Ureter (tissue), 1 donor: ENCODE measurements at places on chromosomes 2 and 18. TPM values are rescaled to one million over a fixed set of nuclear protein-coding genes. Genes with fewer than 3 reads are reported as not detected.

The LIMS3 gene
- 1.1 TPM for total RNA-seq

The SLC19A3 gene
- 1.9 TPM for total RNA-seq

- DNase-seq, result no peak
Measured at GRCh38 chr2:58503918-58504317, 262.8 kb upstream of the FANCL start.

- DNase-seq, result no peak
Measured at GRCh38 chr2:226669905-226670304, 129.7 kb downstream of the IRS1 start.

DNA sequence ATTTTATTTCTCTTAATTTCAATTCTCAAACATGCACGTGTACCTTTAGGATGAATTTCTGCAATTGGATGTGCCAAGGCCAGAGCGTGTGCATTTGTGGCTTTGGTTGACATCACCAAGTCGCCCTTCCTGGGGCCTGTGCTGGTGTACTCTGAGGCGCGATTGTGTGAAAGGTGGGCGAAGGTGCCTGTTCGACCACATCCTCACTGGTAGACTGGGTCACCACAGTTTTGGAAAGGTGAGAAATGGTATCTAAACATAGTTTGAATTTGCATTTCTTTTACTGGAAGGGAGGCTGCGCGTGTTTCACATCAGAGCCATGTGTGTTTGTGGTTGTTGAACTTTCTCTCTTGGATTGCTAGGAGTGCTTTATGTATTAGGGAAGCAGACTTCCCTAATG, 89.8 kb downstream of the LDLRAD4 start:
- no peak for DNase-seq

The EIF2AK3 gene
- total RNA-seq, result 30.2 TPM

DNA sequence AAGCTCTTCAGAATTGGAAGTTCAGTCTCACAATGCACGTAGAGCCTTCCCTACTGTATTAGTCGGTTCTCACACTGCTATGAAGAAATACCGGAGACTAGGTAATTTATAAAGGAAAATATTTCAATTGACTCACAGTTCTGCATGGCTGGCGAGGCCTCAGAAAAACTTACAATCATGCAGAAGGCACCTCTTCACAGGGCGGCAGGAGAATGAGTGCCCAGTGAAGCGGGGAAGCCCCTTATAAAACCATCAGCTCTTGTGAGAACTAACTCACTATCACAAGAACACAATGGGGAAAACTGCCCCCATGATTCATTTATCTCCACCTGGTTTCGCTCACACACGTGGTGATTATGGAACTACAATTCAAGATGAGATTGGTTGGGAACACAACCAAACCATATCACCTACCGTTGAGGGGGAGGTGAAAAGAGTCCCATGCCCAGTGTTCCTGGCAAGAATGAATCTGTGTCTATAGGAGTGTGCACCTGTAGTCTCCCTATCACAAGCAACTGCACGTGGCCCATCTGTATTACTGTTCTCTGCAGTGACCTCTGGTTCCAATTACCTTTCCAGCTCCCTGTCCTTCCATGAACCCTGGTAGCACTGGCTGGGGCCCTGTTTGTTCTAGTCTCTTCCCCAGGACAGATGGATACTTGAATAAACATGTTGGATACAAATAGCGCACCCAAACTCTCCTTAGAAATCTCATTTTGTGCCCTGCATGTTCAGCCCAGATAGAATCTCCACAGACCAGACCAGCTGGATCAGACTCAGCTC, 44.4 kb upstream of the ATL2 start:
- DNase-seq, result no peak

The VWA3B gene
- total RNA-seq, result 1.7 TPM

The KYNU gene
- total RNA-seq, result 18.7 TPM

The FHOD3 gene
- total RNA-seq, result 25.7 TPM

DNA sequence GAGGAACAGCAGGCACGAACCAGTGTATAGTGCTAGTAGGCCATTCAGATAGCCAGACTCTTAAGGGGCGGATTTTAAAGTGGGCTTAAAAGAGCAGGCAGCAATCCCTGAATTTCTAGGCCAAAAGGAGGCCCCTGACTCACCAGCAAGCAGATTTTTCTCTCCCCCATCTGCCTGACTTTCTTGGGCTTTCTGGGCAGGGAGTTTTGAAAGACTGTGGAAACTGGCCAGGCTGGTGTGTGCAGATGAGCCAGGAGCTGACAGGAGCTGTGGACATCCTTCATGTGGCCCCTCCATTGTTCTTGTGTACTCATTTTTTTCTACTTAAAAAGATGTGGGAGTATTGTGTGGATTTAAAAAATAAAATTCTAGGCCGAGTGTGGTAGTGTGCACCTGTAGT, 59.0 kb downstream of the GLI2 start:
- DNase-seq, result no peak

GRCh38 chr2:212176151-212176550, 362.5 kb downstream of the ERBB4 start:
- no peak for DNase-seq

- DNase-seq, result no peak
Measured at GRCh38 chr2:200356857-200357384, 50.4 kb downstream of the SPATS2L start.

DNA sequence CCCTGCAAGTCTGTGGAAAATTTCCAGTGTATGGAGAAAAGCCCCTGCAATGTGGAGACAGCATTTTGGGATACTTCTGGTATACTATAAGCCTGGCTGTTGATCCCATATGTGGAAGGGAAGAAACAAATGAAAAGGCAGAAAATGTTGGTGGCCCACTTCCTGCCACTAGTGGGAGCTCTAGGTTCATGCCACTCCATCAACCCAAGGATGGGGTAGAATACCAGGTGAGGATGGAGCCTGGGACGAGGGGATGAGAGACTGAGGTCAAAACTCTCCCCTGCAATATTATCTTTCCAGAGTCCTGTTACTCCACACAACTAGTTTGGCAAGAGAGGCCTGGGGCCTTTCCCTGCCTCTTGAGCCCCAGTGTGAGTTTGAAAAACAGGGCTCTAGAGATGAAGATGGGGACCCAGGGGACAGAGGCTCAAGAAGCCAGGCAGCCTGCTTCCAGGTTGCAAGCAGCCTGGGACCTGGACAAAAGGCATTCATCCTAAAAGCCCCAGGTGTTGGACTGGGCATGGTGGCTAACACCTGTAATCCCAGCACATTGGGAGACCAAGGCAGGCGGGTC, 31.9 kb downstream of the BMP10 start:
- DNase-seq, result no peak

The MTCL1 gene
- 150 TPM for total RNA-seq

- DNase-seq, result no peak
Measured at GRCh38 chr2:140714586-140714985, 1416.2 kb downstream of the LRP1B start.

The IL36A gene
- not detected for total RNA-seq

The KATNAL2 gene
- 3.5 TPM for total RNA-seq

DNA sequence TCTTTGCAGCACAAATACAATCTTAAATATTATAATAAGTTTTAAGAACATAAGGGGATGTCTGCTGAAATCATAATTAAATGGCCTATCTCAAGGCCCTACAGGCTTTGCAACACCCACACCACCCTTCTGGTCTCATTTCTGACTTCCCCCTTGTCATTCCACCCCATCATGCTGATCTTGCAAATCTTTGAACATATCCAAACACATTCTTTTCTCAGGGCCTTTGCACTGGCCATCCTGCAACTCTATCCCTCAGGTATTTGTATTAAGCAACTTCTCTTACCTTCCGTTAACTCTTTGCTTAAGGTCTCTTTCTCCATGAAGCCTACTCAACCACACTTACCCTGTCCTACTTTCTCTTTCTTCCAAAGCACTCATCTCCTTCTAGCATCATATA, 51.8 kb upstream of the CCDC150 start:
- DNase-seq, result no peak

The RBM43 gene
- total RNA-seq, result 13.4 TPM

GRCh38 chr2:68388772-68389171, 23.7 kb downstream of the PLEK start:
- no peak for DNase-seq

DNA sequence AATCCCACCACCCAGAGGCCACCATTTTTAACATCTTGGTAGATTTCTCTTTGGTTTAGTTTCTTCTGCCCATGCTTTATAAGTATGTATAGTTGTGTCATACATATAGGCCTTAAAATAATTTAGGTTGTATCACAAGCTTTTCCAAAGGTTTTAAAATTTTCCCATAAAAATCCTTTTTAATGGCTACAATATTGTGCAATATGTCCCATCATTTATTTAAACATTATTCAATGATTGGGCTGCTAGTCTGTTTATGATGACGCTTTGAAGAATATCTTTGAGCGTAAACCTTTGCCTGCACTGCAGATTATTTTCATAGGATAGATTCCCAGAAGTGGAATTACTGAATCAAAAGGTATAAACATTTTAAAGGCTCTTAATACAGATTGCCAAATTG, 217.3 kb downstream of the CLIP4 start:
- DNase-seq, result no peak

GRCh38 chr2:197873293-197873701, 68.9 kb downstream of the PLCL1 start:
- no peak for DNase-seq

The CNGA3 gene
- not detected for total RNA-seq

The PRKAG3 gene
- total RNA-seq, result not detected
